Gastroesophageal sphincter (tissue), 4 donors: ENCODE measurements at places on chromosomes 3 and 15.
A peak's percentile ranks its signal among the peaks of the same experiment; 100 is the strongest.

GRCh38 chr3:4583416-4583815 is 90.3 kb downstream of the ITPR1 start:
- peak; percentile 60 for ATAC-seq

GRCh38 chr3:21216598-21216997 is 534.4 kb downstream of the ZNF385D start:
- ATAC-seq: no peak

- no peak for ATAC-seq
Measured at GRCh38 chr15:81752974-81753373, 292.8 kb downstream of the MEX3B start.

- no peak for ATAC-seq
Measured at GRCh38 chr3:45125550-45126026, 20.6 kb downstream of the CDCP1 start.

DNA sequence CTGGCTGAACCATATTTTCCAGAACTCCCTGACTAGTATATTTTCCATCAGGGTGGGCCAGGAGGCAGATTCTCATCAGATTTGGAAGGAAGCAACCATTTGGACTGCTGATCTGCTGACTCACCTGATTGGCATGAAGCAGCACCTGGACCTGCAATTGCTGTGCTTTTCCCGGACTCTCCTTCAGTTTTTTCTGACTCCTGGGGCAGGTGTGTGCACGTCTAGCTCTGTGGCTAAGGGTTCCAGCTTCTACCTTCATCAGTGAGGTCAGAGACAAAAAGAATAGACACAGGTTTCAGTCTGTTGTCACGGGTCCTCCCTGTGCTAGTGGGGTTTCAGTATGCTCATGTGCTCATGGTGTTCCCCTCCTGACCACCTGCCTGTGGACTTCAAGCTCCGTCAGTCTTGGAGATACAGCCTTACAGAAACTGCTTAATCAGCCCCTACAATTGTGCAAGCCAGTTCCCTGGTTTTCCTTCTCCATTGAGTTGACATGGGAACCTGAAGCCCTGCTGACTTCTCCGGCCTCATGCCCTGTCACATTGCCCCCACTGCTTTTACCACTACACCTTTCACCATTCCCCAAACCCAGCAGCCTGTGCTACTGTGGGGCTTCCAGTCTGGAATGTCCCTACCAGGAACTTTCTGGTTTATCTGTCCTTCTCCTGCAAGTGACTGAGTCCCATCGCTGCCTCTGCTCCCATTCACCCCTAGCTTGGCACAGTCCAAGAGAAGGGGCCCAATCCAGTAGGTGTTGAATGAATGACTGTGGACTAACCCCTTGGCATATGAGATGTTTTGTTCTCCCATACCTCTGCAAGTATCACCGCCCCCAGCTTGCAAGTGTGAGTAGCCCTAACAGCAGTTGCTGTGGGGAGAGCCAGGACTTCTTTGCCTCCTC is 31.7 kb downstream of the HMCES start:
- no peak for ATAC-seq

DNA sequence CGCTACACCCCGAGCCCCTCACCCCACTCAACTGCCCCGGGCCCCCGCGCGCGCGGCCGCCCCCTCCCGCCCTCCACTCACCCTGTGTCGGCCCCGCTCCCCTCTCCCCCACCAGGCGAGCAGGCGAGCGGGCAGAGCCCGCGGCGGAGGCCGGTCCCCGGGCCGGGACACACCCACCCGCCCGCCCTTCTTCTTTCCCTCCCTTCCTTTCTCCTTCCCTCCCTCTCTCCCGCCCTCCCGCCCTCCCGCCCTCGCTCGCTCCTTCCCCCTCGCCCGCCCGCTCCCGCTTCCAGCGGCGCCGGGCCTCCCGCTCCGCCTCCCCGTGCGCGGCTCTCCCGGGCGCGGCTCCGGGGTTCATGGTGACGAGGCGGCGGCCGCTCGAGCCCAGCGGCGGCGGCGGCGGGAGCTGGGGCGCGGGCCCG is at the start of gene CTDSPL:
CTDSPL (plus strand) TSS at position 261 of the 422 bp plus-strand sequence. CDS start 320 bp downstream, outside the sequence.
- ATAC-seq: peak; percentile 6

DNA sequence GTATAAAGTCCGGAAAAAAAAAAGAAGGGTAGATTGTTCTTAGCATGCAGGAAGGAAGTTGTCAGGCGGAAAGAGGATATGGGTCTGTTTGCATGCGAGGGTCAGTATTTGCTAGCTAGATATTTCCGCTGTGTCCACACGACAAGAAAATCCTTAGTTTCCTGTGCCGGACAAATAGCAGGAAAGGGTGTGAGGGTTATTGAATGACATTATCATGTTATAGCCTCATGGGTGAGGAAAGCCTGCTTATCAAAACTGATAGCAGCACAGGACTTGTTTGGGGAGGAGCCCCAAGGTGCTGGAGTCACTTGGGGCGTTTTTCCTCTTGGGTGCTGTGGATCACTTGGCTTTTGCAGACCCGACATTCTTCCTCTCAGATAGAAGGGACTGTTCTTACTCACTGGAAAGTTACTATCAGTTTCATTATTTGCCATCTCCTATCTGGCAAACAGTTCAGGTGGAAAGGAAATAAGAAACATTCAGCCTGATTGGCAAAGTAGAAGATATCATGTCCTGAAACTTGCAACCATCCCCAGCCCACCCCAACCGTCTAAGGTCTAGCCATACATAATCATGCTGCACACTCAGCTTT is 127.2 kb upstream of the DPH6 start:
- peak; percentile 40 for ATAC-seq

GRCh38 chr3:126937533-126937932 is 45.4 kb upstream of the PLXNA1 start:
- no peak for ATAC-seq

DNA sequence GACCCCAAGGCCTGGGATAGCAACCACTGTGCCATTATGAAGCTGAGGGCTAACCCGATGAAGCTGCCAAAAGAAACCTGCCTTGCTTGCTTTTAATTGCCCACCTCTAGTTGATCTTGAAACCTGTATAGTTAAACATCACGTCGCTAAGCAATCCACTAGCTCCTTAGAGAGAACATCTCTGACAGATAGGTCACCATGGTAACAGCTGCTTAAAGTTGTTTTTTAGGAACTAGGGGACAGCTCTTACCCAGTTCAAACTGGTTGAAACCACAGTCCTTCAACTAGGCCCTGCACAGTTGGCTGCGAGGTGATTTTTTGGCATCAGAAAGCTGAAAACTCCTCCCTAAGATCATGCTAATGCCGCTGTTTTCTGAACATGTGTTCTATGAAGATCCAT is 135.7 kb downstream of the EBLN2 start:
- no peak for ATAC-seq

GRCh38 chr15:69697916-69698315 is 245.3 kb downstream of the RPLP1 start:
- ATAC-seq: no peak

- no peak for ATAC-seq
Measured at GRCh38 chr15:73560501-73561117, 72.6 kb downstream of the NPTN start.

GRCh38 chr3:8183627-8184026 is 318.0 kb upstream of the LMCD1 start:
- ATAC-seq: no peak

GRCh38 chr15:63482874-63483323 is 21.5 kb upstream of the USP3 start:
- no peak for ATAC-seq
